ENCODE measurements at places on chromosomes 3 and 15.

GRCh38 chr3:82236257-82236656 is 474.8 kb upstream of the GBE1 start:
- no peak for DNase-seq

GRCh38 chr3:136562026-136562425 is 190.2 kb downstream of the STAG1 start:
- DNase-seq: no peak

DNA sequence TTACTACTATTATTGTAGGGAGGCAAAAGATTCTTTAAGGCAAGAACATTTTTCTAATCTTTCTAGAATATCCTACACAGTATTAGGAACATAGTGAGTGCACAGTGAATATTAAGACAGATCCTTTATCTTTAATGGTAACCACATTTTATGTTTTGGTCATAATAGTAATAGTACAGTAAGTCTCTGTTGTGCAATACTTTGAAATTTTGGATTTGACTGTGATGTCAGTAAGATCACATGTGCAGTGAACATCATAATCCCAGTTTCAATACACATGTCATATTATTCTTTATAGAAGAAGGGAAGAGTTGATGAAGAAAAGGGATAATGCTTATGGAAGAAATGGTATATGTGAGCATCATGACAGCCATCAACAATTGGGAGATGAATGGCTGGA is 10.7 kb downstream of the STT3B start:
- DNase-seq: no peak

- DNase-seq: no peak
Measured at GRCh38 chr3:36814776-36815175, 50.4 kb upstream of the DCLK3 start.

- DNase-seq: no peak
Measured at GRCh38 chr3:31265646-31266428, 266.9 kb upstream of the STT3B start.

GRCh38 chr15:90178468-90179435 is 22.4 kb upstream of the SEMA4B start:
- no peak for DNase-seq

GRCh38 chr3:133948131-133948810 is 52.6 kb upstream of the RAB6B start:
- DNase-seq: no peak

DNA sequence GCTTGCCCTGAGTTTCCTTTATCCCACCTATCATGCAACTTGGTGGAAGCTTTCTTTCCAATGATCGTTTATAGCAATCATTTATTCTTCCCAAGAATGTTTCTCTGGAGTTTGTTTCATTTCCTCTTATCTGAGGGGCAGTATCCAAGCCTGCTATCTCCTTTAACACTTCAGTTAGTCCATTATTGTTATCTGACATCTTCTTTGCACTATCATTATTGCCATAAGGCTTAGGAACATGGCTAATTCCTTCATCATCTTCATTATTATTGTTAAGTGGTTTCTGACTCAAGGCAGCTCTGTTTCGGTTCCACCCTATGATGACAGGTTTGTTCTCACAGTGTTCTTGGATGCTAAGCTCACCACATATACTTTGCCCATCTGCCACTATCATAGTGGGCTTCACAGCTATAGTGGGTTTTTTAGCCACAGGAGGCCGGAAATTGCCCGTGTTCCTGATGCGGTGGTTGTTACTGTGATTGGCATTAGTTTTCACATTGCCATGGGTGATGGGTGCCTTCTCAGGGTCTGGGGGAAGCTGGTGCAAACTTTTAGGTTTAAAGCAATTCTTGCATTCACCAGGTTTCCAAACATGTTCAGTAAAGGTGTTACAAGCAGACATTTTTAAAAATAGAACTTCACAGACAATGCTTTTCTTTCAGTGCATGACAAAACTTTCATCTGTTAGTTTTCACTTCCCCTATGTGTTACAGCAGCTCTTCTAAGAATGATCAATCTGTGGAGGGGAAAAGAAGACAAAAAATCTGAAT is 110.6 kb upstream of the TSPAN3 start:
- DNase-seq: peak; percentile 43

GRCh38 chr15:64895285-64896065 is 16.2 kb upstream of the ANKDD1A start:
- DNase-seq: peak; percentile 59

DNA sequence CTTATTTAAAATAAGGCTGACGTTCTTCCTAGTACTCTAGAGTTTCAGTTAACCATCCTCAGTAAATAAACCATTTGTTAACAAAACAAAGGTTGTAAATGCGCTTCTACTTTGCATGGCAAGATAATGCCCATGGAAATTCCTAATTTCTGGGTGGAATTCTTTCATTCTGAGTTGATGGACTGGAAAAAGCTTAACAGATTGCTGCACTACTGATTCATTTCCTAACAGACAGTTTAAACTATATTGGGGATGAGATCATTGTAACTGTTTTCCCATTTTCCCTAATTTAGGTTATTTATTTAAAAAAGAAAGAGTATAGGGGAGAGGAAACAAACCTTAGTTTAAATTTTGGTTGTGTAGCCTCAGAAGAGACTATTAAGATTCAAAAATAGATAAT is 342.2 kb downstream of the NLGN1 start:
- DNase-seq: no peak

- DNase-seq: no peak
Measured at GRCh38 chr3:86790884-86791549, 199.9 kb downstream of the VGLL3 start.

DNA sequence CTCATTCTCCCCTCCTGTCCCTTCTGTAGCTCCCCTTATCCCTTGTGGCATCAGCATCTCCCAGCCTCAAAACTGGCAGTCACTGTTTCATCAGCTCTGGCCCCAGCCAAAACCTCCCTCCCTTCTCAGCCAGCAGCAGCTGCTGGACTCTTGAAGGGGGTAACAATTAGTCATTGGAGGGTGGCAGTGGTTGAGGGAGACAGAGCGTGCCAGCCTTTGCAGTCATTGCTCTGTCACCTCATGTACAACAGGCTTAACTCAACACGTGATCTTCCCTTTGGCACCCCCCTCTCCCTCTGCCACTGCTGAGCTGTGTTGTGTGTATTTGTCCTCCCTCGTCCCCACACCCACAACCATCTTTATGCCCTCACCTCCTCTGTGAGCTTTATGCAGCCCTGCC is 28.2 kb downstream of the RBP2 start:
- no peak for DNase-seq

DNA sequence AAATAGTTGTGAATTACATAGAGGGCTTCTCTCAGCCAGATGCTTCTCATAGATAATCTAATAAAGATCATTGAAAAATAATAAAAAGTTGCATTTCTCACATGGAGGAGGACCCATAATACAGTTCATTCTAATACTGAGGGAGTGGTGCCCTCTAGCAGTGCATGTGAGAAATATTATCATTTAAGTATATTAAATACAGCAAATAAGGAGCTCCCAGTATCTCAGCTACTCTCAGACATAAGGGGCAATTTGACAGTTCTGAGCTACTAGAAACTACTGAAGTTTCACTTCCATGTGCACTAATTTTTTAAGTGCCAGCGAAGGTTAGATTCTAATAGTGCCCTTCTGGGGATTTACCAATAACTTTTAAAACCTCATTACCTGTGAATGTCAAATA is 188.3 kb downstream of the IL5RA start:
- peak; percentile 62 for DNase-seq

GRCh38 chr3:119120480-119120879 is 25.5 kb upstream of the TEX55 start:
- DNase-seq: no peak

GRCh38 chr3:58452176-58452575 is 18.5 kb upstream of the PDHB start:
- DNase-seq: no peak

- no peak for DNase-seq
Measured at GRCh38 chr3:58559586-58559985, 17.6 kb downstream of the FAM107A start.

- DNase-seq: no peak
Measured at GRCh38 chr3:166688665-166689064, 691.4 kb downstream of the ZBBX start.

DNA sequence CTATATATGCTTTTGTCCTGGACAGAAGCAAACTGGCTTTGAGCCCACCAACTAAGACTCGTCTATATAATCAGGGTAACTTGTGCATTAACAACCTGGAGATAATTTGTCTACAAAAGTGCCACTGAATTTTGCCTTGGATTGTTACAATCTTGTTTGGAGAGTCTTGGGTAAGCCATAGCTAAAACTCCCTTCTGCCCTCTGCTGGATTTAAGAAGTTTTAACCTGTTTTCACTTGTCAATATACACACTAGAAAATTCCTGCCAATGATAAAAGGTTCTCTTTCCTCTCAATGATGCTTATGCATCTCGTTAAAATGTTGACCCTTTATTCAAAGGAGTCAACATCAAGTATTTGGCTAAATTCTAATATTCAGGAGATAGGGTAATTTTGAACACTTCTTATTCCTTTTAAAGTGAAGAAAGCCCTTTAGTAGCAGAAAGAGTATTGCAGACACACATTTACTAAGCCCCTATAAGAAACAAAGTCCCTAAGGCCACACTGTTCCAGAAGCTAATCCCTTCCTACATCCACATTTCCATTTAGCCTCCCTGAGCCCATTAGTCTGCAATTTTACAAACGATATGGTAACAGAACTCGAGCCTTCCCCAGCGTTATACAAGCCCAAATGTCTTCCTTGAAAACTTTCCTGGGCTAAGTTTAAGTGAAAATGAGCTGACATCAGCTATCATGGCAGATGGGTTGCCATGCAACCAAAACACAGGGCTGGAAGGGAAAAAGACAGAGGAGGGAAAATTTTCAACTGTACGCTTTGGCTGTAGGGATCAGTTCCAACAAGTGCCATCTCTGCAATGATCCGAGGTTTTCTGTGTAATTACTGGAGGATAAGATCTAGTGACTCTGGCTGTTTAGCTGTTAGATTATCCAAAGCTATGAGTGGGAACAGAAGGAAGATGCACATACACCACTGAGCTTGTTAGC is 75.9 kb upstream of the FGF12 start:
- peak; percentile 42 for DNase-seq

GRCh38 chr3:117463276-117464115 is 753.9 kb downstream of the TUSC7 start:
- DNase-seq: no peak

GRCh38 chr3:104916971-104917370 is 449.7 kb upstream of the ALCAM start:
- no peak for DNase-seq

GRCh38 chr3:115098354-115099073 is 48.6 kb downstream of the ZBTB20 start:
- no peak for DNase-seq

- DNase-seq: no peak
Measured at GRCh38 chr3:38648024-38648658, 1.3 kb downstream of the SCN5A start.

DNA sequence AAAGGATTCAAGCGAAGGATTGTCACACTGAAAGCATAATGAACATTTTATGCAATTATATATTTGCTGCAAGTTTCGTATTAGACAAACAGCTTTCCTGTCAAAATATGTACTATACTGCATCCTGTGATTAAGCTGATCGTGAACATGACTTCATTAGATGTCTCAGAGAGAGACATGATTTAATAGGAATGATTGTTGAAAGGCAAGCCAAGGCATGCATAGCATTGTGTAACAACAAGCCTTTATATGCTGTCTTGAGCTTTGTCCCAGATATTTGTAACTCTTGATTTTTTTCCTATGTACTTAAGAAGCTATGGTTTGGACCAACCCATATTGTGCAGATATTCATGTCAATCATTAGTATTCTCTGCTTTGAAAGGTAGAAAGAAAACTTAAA is 309.1 kb downstream of the KCNH8 start:
- no peak for DNase-seq

DNA sequence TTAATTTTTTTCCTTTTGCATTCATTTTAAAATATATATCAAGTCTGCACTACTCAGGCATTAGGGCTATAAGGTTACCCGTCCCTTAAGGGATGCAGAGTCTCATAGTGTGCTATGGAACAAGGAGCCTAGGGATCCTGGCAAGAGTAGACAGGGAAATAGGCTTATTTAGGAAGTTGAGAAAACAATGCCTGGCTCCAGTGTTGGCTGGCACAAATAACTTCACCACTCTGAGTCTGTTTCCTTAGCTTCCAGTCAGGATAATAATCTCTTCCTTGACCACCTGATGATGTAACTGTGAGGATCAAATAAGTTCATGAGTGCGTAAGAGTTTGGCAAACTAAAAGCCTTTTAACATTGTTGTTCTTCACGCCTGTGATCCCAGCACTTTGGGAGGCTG is 540.8 kb upstream of the IL12A start:
- no peak for DNase-seq

DNA sequence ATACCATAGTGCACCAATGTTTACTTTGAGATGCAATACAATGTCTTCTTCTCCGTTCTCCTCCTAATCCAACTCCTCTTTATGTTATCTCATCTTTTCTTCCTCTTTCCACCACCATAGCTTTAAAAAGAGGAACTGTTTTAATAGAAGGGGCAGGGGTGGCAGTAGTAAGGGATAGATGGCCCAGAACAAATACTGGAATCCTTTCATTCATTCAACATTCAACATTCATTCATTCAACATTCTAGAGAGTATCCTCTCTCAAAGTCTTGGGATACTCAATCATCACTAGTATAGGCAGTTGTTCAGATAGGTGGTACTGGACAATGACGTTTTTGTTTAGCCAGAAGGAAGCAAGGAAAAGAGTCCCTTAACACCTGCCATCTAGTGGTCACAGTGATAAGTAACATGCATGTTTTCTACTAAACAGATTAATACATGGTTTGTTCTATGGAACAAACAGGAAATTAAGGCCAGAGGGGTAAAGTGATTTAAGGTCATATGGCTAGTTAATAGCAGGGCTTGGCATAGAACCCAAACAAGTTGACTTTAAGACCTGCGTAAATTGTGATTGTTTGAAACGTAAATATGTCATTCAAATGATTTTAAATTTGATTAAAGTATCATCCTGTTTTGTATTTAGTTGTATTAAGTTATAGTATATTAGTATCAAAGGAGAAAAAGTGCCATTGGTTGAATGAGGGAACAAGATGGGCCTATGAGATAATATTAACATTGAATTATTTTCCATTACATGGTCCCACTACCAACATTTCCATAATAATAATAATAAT is 26.9 kb upstream of the EHHADH start:
- peak; percentile 60 for DNase-seq

Measured in GM13977 (cell line).